ENCODE measurements at places on chromosomes 2 and 18.

DNA sequence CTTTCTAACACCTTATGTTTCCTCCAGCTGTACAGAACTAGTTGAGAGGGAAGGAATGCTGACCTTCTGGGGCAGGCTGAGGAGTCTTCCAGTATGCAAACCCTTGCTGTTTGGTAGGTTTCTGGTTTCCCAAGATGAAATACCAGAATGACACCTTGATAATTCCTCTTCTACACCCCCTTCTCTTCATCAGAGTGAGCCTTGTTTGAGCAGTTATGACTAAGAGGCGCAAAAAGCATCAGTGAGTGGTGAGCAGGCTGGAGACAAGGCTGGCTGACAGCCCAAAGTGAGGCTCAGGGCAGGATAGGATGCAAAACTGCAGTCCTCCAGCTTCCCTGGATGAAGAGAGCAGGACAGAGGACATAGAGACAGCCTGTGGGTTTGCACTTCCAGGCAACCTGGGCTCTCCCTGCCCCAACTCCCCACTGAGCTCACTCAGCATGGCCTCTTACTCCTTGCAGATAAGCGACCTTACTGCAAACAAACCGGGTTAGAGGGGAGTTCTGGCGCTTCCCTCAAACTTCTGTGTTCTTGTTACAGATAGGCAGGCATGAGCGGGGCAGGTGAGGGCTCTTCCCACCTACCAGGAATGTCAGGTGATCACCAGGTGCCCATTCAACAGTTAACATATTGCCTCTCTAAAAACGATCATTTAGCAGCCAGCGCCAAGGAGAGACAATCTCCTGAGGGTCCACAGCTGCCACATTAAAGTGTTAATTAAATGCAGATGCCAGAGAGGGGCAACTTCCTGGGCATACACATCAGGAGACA is 5.4 kb downstream of the MPPE1 start:
- DNase-seq, result no peak

- no peak for DNase-seq
These were observed 1549.7 kb upstream of the ACVR2A start for GRCh38 chr2:146295080-146295670.

DNA sequence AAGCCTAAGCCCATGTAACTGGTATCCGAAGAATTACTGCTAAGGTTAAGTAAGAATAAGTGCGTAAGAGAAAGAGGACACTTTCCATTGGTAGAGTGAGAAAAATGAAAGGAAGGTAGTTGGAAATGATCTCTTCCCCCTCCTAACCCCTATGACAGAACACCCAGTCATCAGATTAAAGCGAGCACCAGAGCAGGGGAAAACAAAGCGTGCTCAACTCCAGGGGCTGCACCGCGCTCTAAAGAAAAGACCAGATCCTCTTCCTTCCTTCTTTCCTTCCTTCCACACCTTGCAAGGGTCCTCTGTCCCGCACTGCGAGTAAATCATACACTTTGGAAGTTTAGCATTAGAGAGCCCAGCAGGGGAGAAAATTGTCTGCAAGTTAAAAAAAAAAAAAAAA is 971 bp upstream of the CDH7 start:
- no peak for DNase-seq

DNA sequence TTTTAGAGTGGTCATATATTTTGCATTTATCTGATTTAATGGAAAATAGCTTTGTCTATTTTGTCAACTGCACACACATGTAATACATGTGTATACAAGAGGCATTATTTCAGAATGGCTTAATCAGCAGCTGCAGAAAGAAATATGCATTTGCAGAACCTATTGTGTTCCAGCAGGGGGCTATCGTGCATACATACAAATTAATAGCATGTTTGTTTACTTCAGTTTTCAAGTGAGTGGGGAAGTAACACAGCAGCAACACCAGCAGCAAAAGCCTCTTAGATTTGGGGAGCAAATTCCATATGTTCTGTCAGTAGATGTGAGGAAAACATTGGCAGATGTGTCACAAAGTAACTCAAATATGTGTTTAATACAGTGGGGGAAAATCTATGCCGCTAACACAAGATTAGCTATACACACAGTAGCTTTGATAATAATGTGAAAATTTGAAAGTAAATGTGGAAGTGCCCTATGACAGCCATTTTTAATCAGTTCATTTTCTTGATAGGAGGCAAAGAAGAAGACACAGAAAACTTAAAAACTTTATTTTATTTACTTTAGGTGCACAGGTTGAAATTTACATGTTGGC is 218.1 kb downstream of the WDR7 start:
- no peak for DNase-seq

DNA sequence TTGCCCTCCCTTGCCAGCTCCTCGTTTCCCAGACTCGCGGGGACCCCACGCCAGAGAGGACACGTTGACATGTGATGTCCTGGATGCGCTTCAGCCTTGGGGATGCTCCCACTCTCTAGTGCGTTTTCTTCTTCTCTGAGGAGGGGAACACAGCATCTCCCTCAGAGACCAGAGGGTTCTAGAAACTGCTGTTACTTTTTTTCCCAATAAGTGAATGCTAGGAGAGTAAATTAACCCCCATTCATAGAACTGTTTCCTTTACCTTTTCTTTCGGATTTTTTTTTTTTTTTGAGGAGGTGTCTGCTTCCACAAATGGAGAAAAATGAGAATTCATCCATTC is 370 bp upstream of the EFEMP1 start:
- DNase-seq, result no peak

DNA sequence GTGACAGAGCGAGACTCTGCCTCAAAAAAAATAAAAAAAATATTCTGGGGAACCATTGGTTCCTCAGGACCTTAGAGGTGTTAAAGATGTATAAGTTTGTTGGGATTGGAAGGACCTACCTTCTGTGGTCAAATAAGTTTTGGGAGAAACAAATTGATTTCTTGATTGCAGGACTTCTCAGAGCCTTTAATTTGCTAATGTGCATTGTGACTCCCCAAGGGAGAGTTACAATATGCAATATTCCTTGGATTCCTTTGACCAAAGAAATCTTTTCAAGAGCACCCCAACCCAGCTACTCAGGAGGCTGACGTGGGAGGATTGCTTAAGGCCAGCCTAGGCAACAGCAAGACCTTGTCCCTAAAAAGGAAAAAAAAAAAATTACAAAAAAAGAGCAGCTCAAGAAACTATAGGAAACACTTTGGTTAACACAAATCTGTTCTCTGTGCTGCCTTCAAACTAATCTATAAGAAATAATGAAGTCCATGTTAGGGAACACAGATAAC is 6.5 kb downstream of the NAGK start:
- DNase-seq, result no peak

GRCh38 chr2:165016772-165017411 is 61.6 kb upstream of the SLC38A11 start:
- DNase-seq, result no peak

- DNase-seq, result no peak
These were observed 735.0 kb upstream of the POU3F3 start for GRCh38 chr2:104118889-104119288.

DNA sequence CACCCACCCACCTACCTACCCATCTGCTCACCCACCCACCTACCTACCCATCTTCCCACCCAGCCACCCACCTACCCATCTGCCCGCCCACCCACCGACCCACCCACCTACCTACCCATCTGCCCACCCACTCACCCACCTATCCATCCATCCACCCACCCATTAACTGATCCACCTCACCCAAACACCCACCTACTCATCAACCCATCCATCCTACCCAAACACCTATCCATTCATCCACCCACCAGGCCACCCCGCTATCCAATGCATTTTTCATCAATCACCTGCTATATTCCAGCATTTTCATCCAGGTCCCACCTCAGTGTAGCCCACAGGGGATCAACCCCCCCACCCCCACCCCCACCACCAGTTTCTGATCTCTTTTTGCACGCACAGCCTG is 121.8 kb downstream of the GLI2 start:
- no peak for DNase-seq
